ENCODE measurements at places on chromosomes 6 and 20.

DNA sequence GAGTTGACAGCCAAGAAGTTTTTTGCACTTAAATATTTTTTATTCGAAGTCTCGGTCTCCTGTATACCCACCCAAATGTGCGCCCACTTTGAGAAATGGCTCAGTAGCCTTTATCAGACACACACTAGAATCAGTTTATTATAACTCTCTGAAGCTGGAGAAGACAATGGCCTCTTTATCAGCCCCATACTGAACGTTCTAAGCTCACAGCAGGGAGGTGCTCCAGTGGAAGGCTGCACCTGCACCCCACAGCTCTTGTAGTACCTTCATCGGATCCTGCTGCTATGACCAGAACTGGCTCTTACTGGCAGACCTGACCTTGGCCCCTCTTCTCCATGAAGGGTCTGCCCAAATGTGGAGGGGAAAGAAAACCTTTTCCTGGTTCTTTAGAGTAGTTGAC, 165.0 kb upstream of the SCGN start:
- no peak for DNase-seq

GRCh38 chr6:125193208-125193607, 39.6 kb downstream of the TPD52L1 start:
- no peak for DNase-seq

DNA sequence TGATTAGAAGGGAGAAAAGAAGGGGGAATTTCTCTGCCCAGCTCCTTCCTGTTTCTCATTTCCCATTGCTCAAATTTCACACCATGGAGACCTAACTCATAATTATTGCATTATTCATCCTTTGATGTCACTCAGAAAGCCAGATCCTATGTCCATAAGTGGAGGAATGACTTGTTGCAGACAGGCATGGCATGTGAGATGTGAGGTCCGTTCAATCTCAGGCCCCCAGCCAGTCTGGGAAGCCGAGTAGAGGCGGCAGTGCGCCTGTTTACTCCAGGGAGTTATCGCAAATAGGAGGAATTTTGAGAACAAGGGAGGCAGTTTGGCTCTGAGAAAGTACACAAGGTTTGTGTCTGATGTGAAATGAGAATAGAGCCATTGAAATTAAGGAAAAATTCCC, 26.9 kb upstream of the MOCS1 start:
- DNase-seq: no peak

DNA sequence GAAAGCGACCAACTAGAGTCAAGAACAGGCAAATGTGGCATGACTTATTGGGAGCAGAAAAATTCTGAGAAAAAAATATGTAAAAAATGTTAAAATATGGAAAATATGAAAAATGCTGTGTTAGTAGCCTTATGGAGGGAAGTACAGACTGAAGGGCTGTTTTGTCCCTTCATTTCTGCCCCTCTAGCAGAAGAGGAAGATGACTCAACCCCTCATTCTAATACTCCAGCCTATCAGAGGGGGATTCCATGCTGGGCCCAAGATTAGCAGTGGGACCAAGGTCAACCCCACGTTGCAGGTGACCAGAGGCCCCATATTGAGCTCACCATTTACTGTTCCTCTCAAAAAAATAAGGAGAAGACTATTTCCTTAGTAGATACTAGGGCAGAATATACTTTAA, 8.4 kb downstream of the MUC21 start:
- no peak for DNase-seq

- no peak for DNase-seq
These were observed 614.5 kb upstream of the FLRT3 start for GRCh38 chr20:14951707-14952418.
